ENCODE measurements at places on chromosomes 2 and 18. TPM values are rescaled to one million over a fixed set of nuclear protein-coding genes. Genes with fewer than 3 reads are reported as not detected.

The MAIP1 gene
- 7.6 TPM for total RNA-seq

- H3K4me3 ChIP-seq = no peak overlapping the region
- H3K36me3 ChIP-seq = peaks cover 5% of the 10 kb centered on the region
- no peak for DNase-seq
- H3K27ac ChIP-seq = no peak overlapping the region
- no peaks in the 10 kb centered on the region for H3K27me3 ChIP-seq
Measured at GRCh38 chr2:138003411-138003810, 39.1 kb downstream of the HNMT start.

The UGT1A10 gene
- total RNA-seq = 0.09 TPM

- H3K4me1 ChIP-seq = no peaks in the 10 kb centered on the region
- H3K4me3 ChIP-seq = no peak overlapping the region
- DNase-seq = no peak
- H3K27ac ChIP-seq = no peak overlapping the region
- no peaks in the 10 kb centered on the region for H3K36me3 ChIP-seq
- H3K27me3 ChIP-seq = no peaks in the 10 kb centered on the region
Measured at GRCh38 chr2:126836761-126837679, 61.7 kb upstream of the TEX51 start.

DNA sequence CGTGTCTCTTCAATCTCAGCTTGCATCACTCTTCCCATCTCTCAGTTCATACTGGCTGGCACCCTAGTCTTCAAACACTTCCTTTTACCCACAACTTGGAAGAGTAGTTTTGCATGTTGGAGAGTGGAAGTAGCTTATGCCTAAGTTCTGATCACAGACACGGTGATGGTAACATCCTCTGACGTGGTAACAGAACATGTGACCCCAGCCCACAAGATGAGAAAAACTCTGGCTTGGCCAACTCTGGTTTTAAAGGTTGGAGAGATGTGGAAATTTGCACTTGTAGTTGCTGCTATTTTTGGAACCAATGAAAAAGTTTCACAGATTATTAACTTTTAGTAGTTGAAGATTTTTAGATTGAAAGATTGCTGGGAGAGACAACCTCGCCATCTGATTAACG is 155.4 kb upstream of the SLC35G4 start:
- H3K27ac ChIP-seq = no peak overlapping the region
- no peaks in the 10 kb centered on the region for H3K4me1 ChIP-seq
- H3K27me3 ChIP-seq = no peaks in the 10 kb centered on the region
- H3K4me3 ChIP-seq = no peak overlapping the region
- no peak for DNase-seq
- no peaks in the 10 kb centered on the region for H3K36me3 ChIP-seq

The SCYGR4 gene
- not detected for total RNA-seq

GRCh38 chr2:43462866-43463641 is 132.8 kb downstream of the THADA start:
- no peaks in the 10 kb centered on the region for H3K36me3 ChIP-seq
- H3K4me3 ChIP-seq = no peak overlapping the region
- peak; percentile 42 for DNase-seq
- peaks cover 29% of the 10 kb centered on the region for H3K4me1 ChIP-seq
- H3K27me3 ChIP-seq = no peaks in the 10 kb centered on the region
- H3K27ac ChIP-seq = no peak overlapping the region

DNA sequence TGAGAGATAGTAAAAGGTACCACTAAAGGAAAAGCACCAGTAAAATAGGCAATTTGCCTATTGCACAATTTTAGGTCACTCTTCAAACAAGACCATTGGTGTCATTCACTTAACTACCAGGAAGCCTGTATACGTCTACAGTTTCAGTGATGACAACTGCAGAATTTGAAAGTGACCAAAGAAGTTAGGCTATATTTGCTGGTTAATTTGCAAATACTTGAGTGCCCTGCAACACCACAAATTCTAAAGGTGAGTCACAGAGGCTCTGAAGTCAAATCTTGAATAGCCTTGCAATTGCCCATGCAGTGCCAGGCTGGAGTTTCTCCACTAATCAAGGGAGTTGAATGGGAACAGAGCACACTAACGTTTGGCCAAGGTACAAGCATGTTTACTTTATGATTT is 128.7 kb upstream of the CCDC68 start:
- H3K27me3 ChIP-seq = no peaks in the 10 kb centered on the region
- DNase-seq = no peak
- H3K36me3 ChIP-seq = no peaks in the 10 kb centered on the region
- H3K4me3 ChIP-seq = no peak overlapping the region
- H3K4me1 ChIP-seq = no peaks in the 10 kb centered on the region

The ANKRD29 gene
- total RNA-seq = 0.43 TPM

The ZBTB7C gene
- total RNA-seq = 1.1 TPM

GRCh38 chr2:938181-939005 is 12.3 kb upstream of the SNTG2 start:
- H3K27ac ChIP-seq = no peak overlapping the region
- no peaks in the 10 kb centered on the region for H3K27me3 ChIP-seq
- no peak overlapping the region for H3K4me3 ChIP-seq
- H3K4me1 ChIP-seq = no peaks in the 10 kb centered on the region

- no peak overlapping the region for H3K27ac ChIP-seq
- no peak overlapping the region for H3K4me3 ChIP-seq
- H3K36me3 ChIP-seq = no peaks in the 10 kb centered on the region
- no peaks in the 10 kb centered on the region for H3K4me1 ChIP-seq
- no peak for DNase-seq
Measured at GRCh38 chr2:45404807-45405297, 206.2 kb downstream of the SRBD1 start.

The NGEF gene
- 4.8 TPM for total RNA-seq

All from pancreas (tissue), 10 donors.